Caudate nucleus (tissue), 63 donors: ENCODE measurements at places on chromosomes 4 and X.

- no peak for DNase-seq
Observed at GRCh38 chr4:9811806-9812205, 30.4 kb downstream of the DRD5 start.

DNA sequence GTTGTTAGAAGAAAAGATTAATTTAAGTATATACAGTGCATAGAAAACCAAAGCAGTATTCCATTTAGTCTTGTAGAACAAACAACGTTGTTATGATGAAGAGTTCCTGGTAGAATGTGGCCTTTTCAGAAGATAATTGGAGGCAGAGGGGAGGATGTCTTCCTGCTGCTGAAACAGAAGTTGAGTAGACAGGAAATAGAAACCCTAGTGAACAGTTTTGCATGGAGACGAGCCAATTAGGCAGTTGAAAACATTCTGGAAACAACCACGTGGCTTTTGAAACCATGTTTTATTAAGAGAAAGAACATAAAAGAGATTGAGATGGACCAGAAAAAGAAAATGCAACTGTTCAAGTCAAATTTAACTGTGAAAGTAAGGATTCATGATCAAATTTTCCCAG, 325.2 kb downstream of the CAMK2D start:
- no peak for DNase-seq

GRCh38 chr4:40283968-40284367, 51.2 kb upstream of the CHRNA9 start:
- no peak for DNase-seq

DNA sequence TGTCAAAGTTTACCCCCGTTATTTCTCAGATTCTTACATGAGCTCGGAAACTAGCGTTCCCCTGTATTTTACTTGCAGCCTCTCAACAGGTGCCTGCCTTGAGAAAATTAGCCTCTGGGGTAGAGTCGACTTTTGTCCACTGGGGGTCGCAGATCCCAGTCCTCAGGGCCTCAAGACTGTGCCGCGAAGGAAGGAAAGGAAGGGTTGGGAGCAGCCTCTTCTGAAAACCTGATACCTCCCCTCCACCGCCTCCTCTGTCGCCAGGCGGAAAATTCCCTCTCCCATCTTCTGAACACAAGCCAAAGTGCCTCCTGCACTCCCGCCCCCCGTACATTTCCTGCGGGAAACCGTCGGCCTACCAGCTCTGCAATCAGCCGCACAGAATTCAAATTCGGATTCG, 44.4 kb upstream of the TMSB15B start:
- peak; percentile 4 for DNase-seq

GRCh38 chrX:131745942-131746489, 202.1 kb downstream of the OR13H1 start:
- DNase-seq: no peak

- DNase-seq: no peak
Observed at GRCh38 chr4:112257098-112257497, 25.5 kb downstream of the AP1AR start.

DNA sequence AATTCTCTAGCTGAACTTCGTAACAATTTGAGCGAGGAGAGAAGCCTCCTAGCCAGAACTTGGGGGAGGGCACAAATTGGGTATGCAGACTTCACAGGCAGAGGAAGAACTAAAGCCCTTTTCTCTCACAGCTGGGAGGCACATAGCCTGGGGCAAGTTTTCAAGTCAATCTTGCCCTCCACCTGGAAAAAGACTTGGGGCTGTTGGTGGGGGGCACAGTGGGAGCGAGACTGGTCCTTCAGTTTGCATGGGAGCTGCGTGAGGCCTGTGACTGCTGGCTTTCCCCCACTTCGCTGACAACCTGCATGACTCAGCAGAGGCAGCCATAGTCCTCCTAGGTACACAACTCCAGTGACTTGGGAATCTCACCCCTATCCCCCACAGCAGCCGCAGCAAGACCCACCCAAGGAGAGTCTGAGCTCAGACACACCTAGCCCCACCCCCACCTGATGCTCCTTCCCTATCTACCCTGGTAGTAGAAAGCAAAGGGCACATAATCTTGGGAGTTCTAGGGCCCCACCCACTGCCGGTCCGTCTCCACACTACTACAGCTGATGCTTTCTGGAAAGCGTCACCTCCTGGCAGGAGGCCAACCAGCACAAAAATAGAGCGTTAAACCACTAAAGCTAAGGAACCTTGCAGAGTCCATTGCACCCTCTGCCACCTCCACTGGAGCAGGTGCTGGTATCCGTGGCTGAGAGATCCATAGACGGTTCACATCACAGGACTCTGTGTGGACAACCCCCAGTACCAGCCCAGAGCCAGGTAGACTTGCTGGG, 160.8 kb downstream of the CBLL2 start:
- no peak for DNase-seq

GRCh38 chr4:183254162-183254561, 65.9 kb downstream of the CLDN22 start:
- DNase-seq: no peak

DNA sequence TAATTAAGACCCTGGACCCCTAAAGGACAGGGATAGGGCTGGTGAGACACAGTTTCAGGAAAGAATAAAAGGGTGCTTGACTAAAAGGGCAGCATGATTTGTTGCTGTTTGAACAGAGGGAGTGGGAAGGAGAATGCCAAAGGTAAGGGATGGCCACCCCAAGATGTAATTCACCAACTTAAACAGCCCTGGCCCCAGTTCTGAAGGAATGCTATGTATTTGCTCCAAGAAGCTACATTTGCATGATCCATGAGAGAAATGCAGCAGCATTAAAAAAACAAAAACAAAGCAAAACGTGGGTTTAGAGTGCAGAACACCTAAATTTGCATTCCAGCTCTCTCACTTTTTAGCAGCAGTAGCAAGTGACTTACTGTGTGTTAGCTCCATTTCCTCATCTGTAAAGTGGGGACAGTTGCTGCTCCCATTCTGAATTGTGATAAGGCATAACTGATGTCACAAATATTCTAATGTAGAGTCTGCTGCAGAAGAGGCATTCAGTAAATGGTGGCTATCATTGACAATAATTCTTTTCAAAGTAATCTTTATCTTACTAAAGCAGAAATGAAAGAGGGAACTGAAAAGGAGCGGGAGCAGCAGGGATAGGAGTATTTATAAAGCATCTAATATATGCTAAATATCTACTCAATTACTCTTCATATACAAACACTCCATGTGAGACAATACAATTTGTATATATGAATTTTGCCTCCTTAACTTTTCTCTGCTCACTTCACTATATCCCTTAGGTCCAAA, 115.8 kb downstream of the PPARGC1A start:
- DNase-seq: no peak

- peak; percentile 3 for DNase-seq
Observed at GRCh38 chr4:69881173-69881773, 21.3 kb upstream of the SULT1E1 start.

- DNase-seq: no peak
Observed at GRCh38 chr4:14829795-14830194, 172.5 kb upstream of the CPEB2 start.

DNA sequence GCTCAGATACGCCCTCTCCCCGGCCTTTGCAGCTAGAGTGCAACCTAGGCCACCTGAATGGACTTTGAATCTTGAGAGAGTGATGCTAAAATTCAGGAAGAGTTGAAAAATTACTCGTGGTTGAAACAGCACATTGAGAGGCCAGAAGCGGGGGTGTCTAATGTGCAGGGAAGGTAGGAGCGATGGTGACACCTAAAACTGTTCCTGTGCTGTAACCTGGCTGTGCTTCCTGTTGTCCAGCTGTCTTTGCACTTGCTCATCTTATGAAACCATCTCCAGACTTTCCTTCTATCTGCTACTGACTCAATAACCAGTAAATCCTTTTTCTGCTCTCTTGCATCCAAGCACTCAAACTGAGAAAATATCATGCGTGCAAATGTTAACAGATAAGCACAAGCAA, 106.4 kb upstream of the RPS6KA3 start:
- DNase-seq: no peak

GRCh38 chrX:72634331-72634730, 61.7 kb upstream of the HDAC8 start:
- DNase-seq: no peak

GRCh38 chr4:19944251-19944650, 307.5 kb upstream of the SLIT2 start:
- no peak for DNase-seq

DNA sequence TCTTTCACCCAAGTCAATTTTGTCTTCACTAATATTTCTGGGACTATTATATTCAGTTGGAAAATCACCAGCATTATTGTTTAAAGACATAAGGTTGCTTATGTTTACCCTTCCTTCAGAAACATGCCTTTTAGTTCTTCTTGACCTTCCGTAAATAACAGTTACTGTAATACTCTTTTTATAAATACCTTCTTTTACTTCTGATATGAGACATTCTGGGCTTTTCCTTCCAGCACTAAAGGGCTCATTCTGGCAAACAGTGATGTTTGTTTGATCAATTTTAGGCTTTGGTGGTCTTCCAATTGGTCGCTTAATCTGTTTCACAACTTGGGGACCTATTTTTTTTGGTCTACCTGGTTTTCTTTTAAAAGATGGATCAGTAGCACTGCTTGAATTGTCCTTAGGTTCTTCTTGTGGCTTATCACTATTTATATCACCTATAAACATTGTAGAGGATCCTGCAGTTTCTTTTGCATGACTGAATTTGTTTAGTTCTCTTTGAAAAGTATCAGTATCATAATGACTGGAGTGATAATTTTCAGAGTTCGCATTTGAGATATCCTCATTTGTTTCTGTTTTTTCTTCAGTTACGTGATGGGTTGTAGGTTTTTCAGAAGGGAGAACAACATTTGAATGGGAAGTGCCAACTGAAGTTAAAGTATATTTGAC, 64.8 kb downstream of the NCAPG start:
- DNase-seq: no peak

GRCh38 chr4:112860830-112861690, 188.4 kb upstream of the ANK2 start:
- no peak for DNase-seq

GRCh38 chr4:3493720-3494461, 30.8 kb downstream of the DOK7 start:
- DNase-seq: no peak

DNA sequence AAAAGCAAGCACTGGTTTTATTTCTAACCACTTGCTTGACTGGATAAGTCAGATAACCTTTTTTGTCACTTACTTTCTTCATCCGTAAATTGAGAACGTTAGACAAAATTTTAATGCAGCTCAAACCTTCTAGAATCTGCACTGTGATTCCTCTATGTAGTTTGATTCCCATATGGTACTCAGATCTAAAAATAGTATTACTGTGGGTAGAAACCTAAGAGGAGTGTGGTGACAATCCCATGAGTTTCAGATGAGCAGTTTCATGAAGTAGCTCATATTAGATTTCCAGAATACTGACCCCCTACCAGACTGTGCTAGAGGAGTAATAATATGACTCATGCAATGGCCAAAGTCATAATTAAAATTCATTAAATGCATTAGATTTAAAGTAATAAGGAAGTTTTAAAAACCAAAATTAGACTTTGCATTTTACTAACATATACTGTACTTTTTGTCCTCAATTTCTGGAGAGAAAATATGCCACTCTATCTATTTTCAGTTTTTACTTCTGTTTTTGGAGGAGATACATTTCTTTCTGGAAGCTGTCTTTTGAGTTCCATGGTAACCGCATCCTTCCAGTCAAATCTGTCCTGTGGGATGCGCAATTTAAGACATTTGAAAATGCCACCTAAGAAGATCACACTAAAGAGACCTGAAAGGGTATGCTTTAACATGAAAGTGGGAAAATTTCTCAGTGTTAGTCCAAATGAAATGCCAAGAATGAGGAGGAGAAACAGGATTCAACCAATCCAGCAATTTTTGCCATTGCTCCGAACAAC, 64.1 kb upstream of the GPM6A start:
- DNase-seq: no peak

DNA sequence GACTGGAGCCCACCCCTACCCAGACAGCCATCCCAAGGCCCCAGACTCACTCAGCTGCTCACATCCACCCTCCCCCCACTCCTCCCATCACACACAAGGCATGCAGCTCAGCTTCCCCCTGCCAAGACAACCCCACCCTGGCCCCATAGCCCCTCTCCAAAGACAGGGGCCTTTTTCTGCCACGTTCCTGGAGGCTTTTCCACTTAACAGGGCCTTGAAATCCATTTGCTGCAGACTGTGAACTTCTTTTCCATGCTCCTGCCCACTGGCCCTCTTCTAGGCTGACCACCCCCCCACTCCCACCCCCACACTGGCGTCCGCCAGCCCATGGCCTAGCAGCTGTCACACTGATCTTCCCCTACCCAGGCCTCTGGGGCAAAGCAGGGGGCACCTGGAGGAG, 76.0 kb downstream of the PJA1 start:
- no peak for DNase-seq

GRCh38 chr4:149296503-149296902, 519.1 kb downstream of the IQCM start:
- no peak for DNase-seq

DNA sequence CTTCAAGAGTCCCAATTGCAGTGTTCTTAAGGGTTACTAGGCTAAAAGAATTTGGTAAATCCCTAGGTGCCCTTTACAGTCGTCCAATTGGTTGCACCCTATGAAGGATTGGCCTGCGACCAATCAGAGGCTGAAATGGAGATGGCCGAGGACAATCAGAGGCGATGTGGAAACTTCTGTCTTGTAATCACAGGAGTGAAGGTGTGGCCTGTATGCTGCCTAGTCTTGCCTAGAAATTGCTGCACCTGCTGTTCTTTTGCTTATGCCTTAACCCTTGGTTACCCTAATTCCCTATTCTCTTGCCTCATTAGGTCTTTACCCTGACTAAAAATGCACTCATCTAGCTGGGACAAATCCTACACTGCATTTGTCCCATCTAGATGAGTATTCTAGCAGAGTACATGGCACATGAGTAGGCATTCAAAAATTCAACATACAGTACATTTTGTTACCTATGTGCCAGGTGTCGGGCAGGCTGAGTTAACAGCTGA, 1.0 kb upstream of the DCK start:
- DNase-seq: no peak

GRCh38 chr4:153076861-153077260, 127.4 kb upstream of the TRIM2 start:
- no peak for DNase-seq

- no peak for DNase-seq
Observed at GRCh38 chr4:79854856-79855502, 218.1 kb downstream of the ANTXR2 start.

DNA sequence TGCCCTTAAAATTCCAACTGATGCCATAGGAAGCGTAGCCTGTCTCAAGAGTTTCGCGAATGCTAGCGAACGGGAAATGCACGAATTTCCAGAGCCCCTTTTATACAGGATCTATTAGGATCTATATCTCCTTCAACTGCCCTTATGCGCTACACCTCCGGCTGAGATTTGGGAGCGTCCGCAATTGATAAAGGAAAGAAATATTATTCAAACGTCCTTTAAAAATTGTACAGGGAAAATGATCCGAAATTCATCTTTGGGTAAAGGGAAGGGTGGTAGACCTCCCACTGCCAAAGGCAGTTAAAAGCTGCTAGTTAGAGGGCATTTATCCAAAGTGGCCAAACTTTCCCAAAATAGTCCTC, 609 bp downstream of the NR3C2 start:
- DNase-seq: no peak

DNA sequence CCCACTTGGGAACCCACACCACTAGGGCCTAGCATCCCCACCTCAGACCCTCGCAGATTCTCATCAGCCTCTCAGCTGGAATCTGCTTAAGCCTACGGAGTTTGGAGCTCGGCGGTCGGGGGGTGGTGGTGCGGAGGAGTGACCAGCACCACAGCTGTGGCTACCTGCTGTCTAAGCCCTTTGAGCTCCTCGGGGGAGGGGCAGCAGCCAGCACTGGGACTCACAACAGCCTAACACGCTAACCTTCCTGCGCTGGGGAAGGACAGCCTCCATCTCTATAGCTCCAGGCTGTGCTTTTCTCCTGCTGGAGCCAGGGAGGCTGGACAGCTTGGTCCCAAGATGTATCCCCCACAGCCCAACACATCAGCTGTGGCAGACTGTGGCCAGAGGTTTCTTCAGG, 281.5 kb downstream of the USP46 start:
- no peak for DNase-seq

- DNase-seq: no peak
Observed at GRCh38 chrX:43741843-43742573, 85.9 kb downstream of the MAOA start.
